ENCODE measurements at places on chromosomes 4 and X.

- no peak for DNase-seq
- no peaks in the 10 kb centered on the region for H3K27me3 ChIP-seq
- no peak overlapping the region for H3K4me3 ChIP-seq
- no peaks in the 10 kb centered on the region for H3K36me3 ChIP-seq
- H3K4me1 ChIP-seq, result peaks cover 39% of the 10 kb centered on the region
Observed at GRCh38 chr4:76449833-76450232, 14.8 kb downstream of the SHROOM3 start.

- no peak for DNase-seq
- no peaks in the 10 kb centered on the region for H3K4me1 ChIP-seq
- H3K27me3 ChIP-seq, result no peaks in the 10 kb centered on the region
- no peak overlapping the region for H3K27ac ChIP-seq
Observed at GRCh38 chr4:78426972-78427371, 124.6 kb upstream of the ANXA3 start.

- no peaks in the 10 kb centered on the region for H3K4me1 ChIP-seq
- H3K36me3 ChIP-seq, result no peaks in the 10 kb centered on the region
- H3K27me3 ChIP-seq, result no peaks in the 10 kb centered on the region
- DNase-seq, result no peak
- H3K27ac ChIP-seq, result no peak overlapping the region
Observed at GRCh38 chrX:115174548-115174947, 14.7 kb upstream of the RBMXL3 start.

GRCh38 chrX:47285836-47286320, 53.1 kb downstream of the USP11 start:
- no peak for DNase-seq
- no peak overlapping the region for H3K27ac ChIP-seq

DNA sequence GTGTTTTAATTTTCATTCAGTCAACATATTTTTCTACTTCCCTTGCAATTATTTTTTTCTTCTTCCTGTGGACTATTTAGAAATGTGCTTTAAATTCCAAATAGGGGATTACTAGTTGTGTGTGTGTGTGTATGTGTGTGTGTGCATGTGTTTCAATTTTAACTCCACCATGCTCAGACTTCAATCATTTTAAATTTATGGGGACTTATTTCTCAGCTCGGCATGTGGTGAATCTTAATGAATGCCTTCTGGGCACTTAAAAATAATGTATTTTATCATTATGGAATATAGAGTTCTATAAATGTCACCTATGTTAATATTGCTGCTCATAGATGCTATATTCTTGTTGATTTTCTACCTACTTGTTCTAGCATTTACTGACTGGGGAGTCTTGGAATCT, 465.6 kb upstream of the PRKX start:
- no peaks in the 10 kb centered on the region for H3K36me3 ChIP-seq
- no peak overlapping the region for H3K4me3 ChIP-seq
- H3K4me1 ChIP-seq, result no peaks in the 10 kb centered on the region
- no peak overlapping the region for H3K27ac ChIP-seq

DNA sequence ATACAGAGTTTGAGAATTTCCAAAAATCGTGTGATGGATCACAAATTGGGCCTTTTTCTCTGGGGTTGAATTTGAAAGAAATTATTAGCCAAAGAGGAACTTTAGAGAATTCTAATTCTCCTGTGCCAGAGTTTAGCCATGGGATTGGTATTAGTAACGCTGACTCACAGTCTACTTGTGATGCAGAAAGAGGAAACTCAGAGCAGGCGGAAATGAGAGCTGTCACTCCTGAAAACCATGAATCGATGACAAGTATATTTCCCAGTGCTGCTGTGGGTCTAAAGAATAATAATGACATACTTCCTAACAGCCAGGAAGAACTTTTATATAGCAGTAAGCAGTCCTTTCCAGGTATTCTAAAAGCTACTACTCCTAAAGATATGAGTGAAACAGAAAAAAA, 64.9 kb downstream of the N4BP2 start:
- DNase-seq, result peak; percentile 9
- H3K27me3 ChIP-seq, result no peaks in the 10 kb centered on the region
- H3K27ac ChIP-seq, result no peak overlapping the region
- no peaks in the 10 kb centered on the region for H3K4me1 ChIP-seq
- no peak overlapping the region for H3K4me3 ChIP-seq
- peaks cover 5% of the 10 kb centered on the region for H3K36me3 ChIP-seq

Measured in tibial nerve (tissue), 4 donors.